ENCODE measurements at places on chromosomes 5 and 9.

GRCh38 chr9:84697509-84698114, 28.1 kb downstream of the NTRK2 start:
- H3K4me1 ChIP-seq: no peaks in the 10 kb centered on the region
- H3K27ac ChIP-seq: no peak overlapping the region
- H3K36me3 ChIP-seq: no peaks in the 10 kb centered on the region
- no peaks in the 10 kb centered on the region for H3K27me3 ChIP-seq
- no peak overlapping the region for H3K4me3 ChIP-seq

GRCh38 chr5:129904102-129904666, at the start of gene CHSY3:
TSS of gene CHSY3 (plus strand) at chr5:129904465.
- peaks cover 6% of the 10 kb centered on the region for H3K4me1 ChIP-seq
- no peaks in the 10 kb centered on the region for H3K36me3 ChIP-seq
- peaks cover 43% of the 10 kb centered on the region for H3K27me3 ChIP-seq
- no peak within 1 kb of the TSS for H3K27ac ChIP-seq
- DNase-seq: no peak
- peak within 1 kb of the TSS; percentile 55 for H3K4me3 ChIP-seq

DNA sequence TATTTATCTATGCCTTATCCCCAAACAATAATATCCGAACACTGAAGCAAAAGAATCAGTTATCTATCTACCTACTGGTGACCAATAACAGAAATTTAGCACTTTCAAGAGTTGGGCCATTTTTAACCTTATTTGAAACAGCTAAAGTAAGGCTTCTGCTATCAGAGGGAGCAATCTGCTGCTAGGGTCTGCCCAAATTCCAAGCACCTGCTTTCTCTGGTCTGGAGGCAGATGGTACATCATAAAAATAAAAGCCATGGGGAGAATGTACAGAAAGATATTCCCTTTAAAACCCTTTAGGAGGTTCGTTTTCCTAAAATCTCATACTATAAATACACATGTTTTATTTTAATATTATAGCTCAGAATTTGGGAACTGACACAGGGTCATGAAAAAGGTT, 37.7 kb upstream of the ARSB start:
- no peak for DNase-seq
- H3K4me1 ChIP-seq: 0 out of 2 replicates have a peak, but pooled peaks cover 3% of the 10 kb centered on the region
- H3K4me3 ChIP-seq: no peak overlapping the region
- no peak overlapping the region for H3K27ac ChIP-seq
- no peaks in the 10 kb centered on the region for H3K36me3 ChIP-seq

GRCh38 chr5:44691802-44692201, 116.9 kb upstream of the MRPS30 start:
- no peaks in the 10 kb centered on the region for H3K36me3 ChIP-seq
- no peaks in the 10 kb centered on the region for H3K27me3 ChIP-seq
- H3K27ac ChIP-seq: no peak overlapping the region

GRCh38 chr5:124764992-124765611, 18.7 kb upstream of the ZNF608 start:
- no peaks in the 10 kb centered on the region for H3K4me1 ChIP-seq
- H3K4me3 ChIP-seq: no peak overlapping the region
- H3K27ac ChIP-seq: no peak overlapping the region
- H3K36me3 ChIP-seq: no peaks in the 10 kb centered on the region

DNA sequence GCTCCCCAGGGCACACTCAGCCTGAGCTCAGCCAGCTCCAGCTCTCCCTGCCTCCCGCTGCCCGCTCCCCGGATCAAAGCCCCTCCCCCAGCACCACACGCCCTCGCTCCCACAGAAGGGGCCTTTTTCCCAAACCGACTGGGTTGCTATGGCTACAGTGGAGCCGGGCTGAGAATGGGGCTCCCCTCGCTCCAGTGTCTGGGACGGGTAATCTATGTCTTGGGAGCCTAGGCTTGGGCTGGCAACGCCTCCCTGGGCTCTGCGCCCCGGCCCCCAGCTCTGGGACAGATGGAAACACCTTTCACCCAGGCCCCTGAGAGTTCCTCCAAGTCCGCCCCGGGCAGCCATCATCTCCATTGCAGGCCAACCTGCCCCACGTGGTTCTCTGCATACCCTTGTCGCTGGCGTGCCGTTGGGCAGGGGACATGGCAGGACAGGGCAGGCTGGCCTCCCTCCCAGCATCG, 29.6 kb downstream of the NOTCH1 start:
- H3K4me3 ChIP-seq: no peak overlapping the region
- H3K36me3 ChIP-seq: no peaks in the 10 kb centered on the region
- H3K27me3 ChIP-seq: no peaks in the 10 kb centered on the region
- no peaks in the 10 kb centered on the region for H3K4me1 ChIP-seq
- DNase-seq: no peak

GRCh38 chr9:83060556-83060955, 2.4 kb downstream of the RASEF start:
- H3K27ac ChIP-seq: no peak overlapping the region
- no peak for DNase-seq
- no peak overlapping the region for H3K4me3 ChIP-seq
- peaks cover 2% of the 10 kb centered on the region for H3K27me3 ChIP-seq

GRCh38 chr5:58641533-58641932, 58.7 kb downstream of the RAB3C start:
- no peaks in the 10 kb centered on the region for H3K4me1 ChIP-seq
- H3K4me3 ChIP-seq: no peak overlapping the region
- peaks cover 4% of the 10 kb centered on the region for H3K27me3 ChIP-seq

DNA sequence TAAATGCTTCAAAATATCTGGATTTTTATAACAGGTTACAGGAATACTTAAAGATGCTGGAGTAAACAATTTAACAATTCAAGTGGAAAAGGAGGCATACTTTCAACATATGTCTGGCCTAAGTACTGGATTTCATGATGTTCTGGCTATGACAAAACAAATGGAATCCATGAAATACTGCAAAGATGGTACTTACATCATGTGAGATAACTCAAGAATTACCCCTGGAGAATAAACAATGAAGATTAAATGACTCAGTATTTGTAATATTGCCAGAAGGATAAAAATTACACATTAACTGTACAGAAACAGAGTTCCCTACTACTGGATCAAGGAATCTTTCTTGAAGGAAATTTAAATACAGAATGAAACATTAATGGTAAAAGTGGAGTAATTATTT, 35.6 kb downstream of the SLC30A5 start:
- H3K27me3 ChIP-seq: no peaks in the 10 kb centered on the region
- H3K4me3 ChIP-seq: no peak overlapping the region
- H3K36me3 ChIP-seq: peaks cover 23% of the 10 kb centered on the region
- no peak overlapping the region for H3K27ac ChIP-seq

GRCh38 chr9:35909274-35909673, at the start of gene SPAAR:
TSS of gene SPAAR (plus strand) at chr9:35909490. CDS start at chr9:35910464, 974 bp downstream.
- no peaks in the 10 kb centered on the region for H3K36me3 ChIP-seq
- no peak within 1 kb of the TSS for H3K4me3 ChIP-seq
- H3K4me1 ChIP-seq: peaks cover 64% of the 10 kb centered on the region
- no peak for DNase-seq

DNA sequence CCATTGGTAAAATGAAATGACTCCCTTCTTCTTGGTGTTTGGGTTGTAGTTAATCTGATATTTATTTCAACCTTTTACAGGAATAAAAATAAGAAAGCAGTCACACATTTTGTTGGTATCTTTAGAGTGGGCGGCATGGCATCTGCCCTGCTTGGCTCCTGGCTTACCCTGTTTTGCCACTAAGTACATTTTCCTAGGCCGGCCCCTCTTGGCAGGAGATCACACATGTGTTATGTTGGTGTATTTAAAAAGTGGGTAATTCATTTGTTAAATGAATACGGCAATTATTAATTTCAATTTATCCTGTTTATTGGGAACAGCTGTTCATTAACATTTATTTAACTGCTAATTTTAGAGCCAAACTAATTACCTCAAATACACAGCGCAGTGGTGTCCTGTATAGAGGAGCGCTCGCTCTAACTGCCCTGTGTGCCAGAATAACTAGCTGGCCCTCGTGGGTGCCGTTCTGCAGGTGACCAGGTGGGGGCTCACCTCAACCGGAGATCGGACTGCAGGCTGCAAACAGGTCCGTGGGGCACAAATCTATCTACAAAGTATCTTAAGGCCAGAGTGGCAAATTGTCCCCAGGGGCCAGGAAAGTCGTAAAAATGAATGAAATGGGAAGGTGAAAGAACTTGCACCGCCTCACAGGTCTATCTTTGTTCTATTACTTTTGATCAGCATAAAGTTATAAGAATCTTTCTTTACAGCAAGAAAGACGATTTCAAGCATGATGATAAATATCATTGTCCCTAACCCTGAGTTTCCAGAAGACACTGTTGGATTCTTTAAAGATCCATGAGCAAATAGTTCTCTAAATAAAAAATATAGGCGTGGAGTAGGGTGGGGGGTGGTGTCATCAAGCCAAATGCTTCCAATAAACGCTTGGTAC, 26.2 kb upstream of the GPR151 start:
- no peak overlapping the region for H3K4me3 ChIP-seq
- DNase-seq: peak; percentile 41
- no peaks in the 10 kb centered on the region for H3K36me3 ChIP-seq

GRCh38 chr5:37189355-37189754, 59.8 kb downstream of the CPLANE1 start:
- H3K27ac ChIP-seq: no peak overlapping the region
- peaks cover 6% of the 10 kb centered on the region for H3K36me3 ChIP-seq
- H3K27me3 ChIP-seq: no peaks in the 10 kb centered on the region
- H3K4me1 ChIP-seq: no peaks in the 10 kb centered on the region
- H3K4me3 ChIP-seq: no peak overlapping the region

DNA sequence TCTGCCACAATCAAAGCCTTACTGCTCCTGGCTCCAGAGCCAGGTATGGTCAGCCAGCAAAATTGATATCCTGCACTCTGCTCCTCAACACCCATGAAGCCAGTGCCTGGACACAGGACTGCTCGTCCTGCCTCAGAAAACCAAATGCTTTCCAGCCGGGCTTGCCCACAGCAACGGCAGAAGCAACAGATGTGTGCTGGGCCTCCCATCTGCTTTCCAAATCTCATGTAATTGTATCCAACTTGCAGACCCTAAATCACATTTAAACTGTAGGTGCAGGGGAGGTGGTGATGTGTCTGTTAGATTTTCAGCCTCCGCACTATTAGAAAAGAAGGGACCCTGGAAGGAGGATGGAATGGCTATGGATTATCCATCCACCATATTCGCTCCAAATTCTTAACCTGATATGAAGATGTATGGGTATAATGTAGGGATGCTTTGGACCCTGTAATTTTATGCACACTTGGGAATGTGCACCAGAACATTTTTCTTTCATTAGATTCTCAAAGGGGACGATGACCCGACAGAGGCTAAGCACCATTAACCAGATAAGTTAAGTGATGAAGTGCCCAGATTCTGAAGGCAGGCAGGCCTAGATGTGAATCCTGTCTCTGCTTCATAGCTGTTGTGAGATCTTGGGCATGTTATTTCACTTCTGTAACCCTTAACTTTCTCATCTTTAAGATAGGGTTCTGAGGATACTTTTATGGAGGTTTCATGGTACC, 58.2 kb downstream of the EXOSC2 start:
- DNase-seq: no peak
- H3K4me1 ChIP-seq: no peaks in the 10 kb centered on the region
- no peak overlapping the region for H3K4me3 ChIP-seq
- no peaks in the 10 kb centered on the region for H3K27me3 ChIP-seq
- no peaks in the 10 kb centered on the region for H3K36me3 ChIP-seq

- H3K27me3 ChIP-seq: no peaks in the 10 kb centered on the region
- H3K4me3 ChIP-seq: no peak overlapping the region
- no peaks in the 10 kb centered on the region for H3K36me3 ChIP-seq
- peak; percentile 22 for DNase-seq
These were observed 103.9 kb downstream of the SPOCK1 start for GRCh38 chr5:137395011-137395755.

GRCh38 chr5:145931718-145932117, 4.7 kb upstream of the SH3RF2 start:
- no peaks in the 10 kb centered on the region for H3K27me3 ChIP-seq
- H3K4me1 ChIP-seq: peaks cover 39% of the 10 kb centered on the region
- DNase-seq: no peak
- peak overlapping the region; percentile 100 for H3K27ac ChIP-seq

- no peak overlapping the region for H3K4me3 ChIP-seq
- H3K27ac ChIP-seq: peak overlapping the region; percentile 61
- no peaks in the 10 kb centered on the region for H3K27me3 ChIP-seq
- H3K36me3 ChIP-seq: no peaks in the 10 kb centered on the region
- DNase-seq: no peak
These were observed 594.1 kb upstream of the BRINP1 start for GRCh38 chr9:119963258-119963797.

GRCh38 chr5:157046041-157046440, 12.9 kb downstream of the HAVCR1 start:
- no peak overlapping the region for H3K4me3 ChIP-seq
- H3K27ac ChIP-seq: no peak overlapping the region
- H3K4me1 ChIP-seq: no peaks in the 10 kb centered on the region
- no peak for DNase-seq

DNA sequence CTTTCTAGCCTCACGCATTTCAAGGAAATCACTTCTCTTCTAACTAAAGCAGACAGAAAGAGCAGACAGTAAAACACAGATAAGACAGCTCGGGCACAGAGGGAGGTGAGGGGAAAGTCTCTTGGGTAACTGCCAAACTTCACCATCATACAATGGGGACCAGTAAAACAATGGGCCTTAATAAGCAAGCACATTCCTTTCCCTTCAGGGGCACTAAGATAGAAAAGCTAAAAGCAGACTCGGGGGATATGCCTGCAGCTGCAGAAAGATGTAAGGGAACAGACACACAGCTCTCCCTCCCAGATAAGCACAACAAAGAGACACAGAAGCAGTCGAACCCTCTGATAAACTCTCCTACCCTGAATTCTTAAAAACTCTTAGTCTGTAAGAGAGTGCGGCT, 15.6 kb upstream of the CKS2 start:
- no peaks in the 10 kb centered on the region for H3K36me3 ChIP-seq
- DNase-seq: no peak
- H3K27me3 ChIP-seq: no peaks in the 10 kb centered on the region
- H3K4me1 ChIP-seq: no peaks in the 10 kb centered on the region
- no peak overlapping the region for H3K4me3 ChIP-seq

DNA sequence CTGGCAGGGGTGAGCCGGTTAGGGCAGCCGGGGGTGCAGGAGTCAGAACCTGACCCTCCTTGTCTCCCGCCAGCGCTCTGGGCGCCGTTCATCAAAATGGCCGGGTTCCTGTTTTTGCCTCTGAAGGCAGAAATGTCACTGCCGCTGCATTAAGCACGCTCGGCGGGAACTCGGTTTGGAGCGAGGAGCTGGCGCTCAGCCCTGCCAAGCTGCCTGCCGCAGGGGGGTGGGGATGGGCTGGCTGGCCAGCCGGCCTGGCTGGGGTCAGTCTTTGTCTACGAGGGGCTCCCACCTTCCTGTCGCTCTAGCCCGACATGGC, 63.7 kb downstream of the CXXC5 start:
- H3K27me3 ChIP-seq: no peaks in the 10 kb centered on the region
- H3K4me1 ChIP-seq: peaks cover 26% of the 10 kb centered on the region
- no peak for DNase-seq
- H3K36me3 ChIP-seq: no peaks in the 10 kb centered on the region
- no peak overlapping the region for H3K27ac ChIP-seq
